Stimulated activated CD8-positive, alpha-beta memory T cell treated with anti-CD3 and anti-CD28 coated beads, Interleukin-15, amount 100 ng/mL, for 1 hour (primary cell): ENCODE measurements at places on chromosomes 7 and 10.

DNA sequence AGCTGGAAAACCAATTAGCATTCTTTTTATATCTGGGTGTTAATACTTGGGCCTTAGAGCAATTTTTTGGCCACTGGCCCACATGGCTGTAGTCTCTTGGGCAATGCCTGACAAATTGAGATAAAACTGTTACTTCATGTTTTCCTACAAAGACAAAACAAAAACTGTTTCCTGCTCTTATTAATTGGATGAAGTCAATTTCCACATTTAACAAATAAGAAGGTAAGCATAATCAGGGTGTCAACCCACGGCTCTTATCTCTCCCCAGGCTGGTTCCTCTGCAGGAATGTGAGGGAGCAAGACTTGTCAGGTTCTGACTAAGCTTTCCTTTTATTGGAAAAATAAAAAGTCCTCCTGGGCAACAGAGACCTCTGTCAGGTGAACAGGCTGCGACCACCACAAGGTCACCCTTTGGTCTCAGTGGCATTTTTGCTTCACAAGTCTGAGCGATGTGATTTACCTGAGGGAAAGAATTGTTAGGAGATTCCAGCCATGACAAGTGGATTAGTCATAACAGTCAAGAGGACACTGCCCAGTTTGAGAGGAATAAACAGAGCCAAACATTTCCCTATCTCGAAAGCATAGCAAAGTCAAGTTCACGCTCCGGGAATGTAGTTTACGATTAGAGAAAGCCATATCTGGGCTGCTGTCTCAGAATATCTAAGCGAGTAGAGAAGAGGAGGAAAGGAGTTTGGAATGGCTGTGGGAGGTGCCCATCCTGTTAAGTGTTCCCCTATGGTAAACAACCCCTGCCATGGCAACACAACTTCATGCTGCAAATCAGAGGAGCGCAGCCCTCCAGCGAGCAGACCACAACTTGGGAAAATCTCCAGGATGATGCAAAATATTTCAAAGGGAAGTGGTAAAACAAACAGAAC lies 144.4 kb downstream of the TES start:
- no peak for DNase-seq

DNA sequence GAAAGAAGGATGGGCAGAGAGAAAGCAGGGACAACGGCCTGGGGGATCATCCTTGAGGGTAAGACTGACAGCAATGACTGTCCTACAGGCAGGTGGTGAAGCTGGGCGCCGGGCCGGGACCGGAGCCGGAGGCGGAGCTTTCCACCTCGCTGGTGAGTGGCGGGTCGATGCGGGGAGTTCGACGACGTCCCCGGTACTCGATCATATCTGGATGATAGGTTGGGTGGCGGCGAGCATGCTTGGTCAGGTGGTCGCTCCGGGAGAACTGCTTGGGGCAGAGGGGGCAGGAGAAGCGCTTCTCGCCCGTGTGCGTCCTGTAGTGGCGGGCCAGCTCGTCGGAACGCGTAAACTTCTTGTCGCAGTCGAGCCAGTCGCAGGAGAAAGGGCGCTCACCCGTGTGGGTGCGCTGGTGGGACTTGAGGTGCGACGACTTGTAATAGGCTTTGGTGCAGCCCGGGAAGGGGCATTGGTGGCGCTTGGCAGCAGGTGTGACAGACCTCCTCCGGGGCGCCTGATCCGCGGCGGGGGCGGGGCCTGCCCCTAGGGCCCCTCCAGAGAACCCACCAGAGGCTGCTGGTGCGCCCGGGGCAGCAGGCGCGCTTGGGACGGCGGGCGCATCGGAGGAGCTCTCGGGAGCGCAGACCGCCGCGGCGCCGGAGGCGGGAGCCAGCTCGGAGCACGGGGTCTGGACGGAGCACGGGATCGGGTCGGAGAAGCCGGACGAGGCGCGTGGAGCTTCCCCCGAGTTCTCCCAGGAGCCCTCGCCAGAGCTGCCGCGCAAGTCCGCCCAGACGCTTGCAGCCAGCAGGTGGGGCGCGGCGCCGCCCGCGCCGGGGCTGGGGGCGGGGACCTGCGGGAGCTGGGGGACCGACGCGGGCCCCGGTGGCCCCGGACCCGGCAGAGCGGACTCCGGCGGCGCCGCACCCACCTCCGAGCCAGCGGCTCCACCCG lies 752 bp downstream of the KLF14 start:
- DNase-seq = no peak

- DNase-seq = no peak
Measured at GRCh38 chr10:90787393-90788198, 70.2 kb downstream of the HTR7 start.

GRCh38 chr10:128095027-128095752 lies 31.0 kb downstream of the MKI67 start:
- no peak for DNase-seq

GRCh38 chr10:48400850-48401220 lies 94.4 kb downstream of the MAPK8 start:
- DNase-seq = no peak

- no peak for DNase-seq
Measured at GRCh38 chr7:17130281-17131059, 168.0 kb upstream of the AHR start.

- no peak for DNase-seq
Measured at GRCh38 chr10:79188154-79188965, 119.6 kb downstream of the ZMIZ1 start.

- no peak for DNase-seq
Measured at GRCh38 chr7:18572885-18573284, 77.3 kb downstream of the HDAC9 start.

DNA sequence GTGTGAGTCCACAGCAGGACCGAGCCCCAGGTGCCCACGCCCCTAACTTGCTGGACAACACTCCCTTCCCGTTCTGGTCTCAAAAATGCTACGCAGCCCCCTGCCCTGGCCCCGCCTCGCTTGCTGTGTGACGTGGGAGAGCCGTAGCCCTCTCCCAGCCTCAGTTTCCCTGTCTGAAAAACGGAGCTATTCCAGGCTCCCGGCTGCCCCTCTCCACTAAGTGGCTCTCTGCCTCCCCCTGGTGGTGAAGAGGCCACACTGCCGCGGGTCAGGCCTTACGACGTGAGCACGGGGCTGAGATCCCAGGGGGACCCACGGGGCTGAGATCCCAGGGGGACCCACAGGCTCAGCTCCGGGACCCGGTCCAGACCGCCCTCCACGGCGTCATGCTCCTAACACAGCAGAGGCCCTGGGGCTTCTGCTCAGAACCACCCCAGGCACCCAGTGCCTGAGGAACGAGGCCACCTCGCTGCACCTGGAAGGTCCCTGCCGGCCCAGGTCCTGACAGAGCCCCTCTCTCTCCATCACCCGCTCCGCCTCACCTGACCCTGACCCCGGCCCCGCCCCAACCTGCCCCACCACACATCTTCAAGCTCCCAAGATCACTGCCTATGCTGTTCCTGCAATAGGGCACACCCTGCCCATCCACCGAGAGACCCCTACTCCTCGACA lies 26.7 kb downstream of the MICALL2 start:
- peak; percentile 80 for DNase-seq
